Hematopoietic multipotent progenitor cell (in vitro differentiated cells): ENCODE measurements at places on chromosomes 12 and 14. TPM values are rescaled to one million over a fixed set of nuclear protein-coding genes. Genes with fewer than 3 reads are reported as not detected.

DNA sequence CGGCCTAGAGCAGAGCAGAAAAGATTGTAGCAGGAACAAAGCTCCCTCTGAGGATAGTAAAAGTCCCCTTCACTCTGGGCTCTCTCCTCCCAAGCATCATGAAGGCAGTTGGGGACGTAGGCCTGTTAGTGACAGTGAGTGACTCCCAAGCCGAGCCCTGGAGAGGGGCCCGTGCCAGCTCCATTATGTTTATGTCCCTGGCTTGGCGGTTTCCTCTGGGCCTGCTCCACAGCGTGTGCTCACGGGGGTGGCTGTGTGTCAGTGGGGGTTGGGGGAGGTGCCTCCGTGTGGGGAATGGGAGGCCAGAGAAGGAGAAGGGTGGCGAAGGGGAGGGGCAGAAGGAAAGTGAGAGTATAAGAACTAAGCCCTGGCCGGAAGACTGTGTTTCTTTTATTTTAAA lies 170.0 kb upstream of the VASH1 start:
- DNase-seq, result no peak

GRCh38 chr14:76085358-76085757 lies 66.4 kb upstream of the GPATCH2L start:
- DNase-seq, result no peak

DNA sequence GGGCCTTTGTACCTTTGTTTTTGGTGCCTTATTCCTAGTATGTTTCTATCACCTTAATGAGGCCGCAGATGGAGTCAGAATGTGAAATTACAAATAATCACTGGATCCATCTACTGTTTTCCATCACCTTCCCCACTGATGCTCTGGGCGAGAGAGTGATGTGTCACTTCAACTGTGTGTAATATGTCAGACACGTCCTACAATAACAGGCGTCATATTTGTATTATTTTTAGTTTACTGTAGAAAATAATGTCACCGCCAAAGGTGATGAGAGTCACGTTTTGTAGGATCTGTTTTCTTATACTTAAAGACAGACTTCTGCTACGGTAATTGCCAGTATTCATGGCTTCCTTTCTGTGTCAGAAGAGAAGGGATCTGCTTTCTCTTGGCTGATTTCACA lies 22.4 kb upstream of the P2RX4 start:
- DNase-seq, result no peak

- no peak for DNase-seq
Measured at GRCh38 chr14:58566979-58567378, 70.8 kb upstream of the DACT1 start.

DNA sequence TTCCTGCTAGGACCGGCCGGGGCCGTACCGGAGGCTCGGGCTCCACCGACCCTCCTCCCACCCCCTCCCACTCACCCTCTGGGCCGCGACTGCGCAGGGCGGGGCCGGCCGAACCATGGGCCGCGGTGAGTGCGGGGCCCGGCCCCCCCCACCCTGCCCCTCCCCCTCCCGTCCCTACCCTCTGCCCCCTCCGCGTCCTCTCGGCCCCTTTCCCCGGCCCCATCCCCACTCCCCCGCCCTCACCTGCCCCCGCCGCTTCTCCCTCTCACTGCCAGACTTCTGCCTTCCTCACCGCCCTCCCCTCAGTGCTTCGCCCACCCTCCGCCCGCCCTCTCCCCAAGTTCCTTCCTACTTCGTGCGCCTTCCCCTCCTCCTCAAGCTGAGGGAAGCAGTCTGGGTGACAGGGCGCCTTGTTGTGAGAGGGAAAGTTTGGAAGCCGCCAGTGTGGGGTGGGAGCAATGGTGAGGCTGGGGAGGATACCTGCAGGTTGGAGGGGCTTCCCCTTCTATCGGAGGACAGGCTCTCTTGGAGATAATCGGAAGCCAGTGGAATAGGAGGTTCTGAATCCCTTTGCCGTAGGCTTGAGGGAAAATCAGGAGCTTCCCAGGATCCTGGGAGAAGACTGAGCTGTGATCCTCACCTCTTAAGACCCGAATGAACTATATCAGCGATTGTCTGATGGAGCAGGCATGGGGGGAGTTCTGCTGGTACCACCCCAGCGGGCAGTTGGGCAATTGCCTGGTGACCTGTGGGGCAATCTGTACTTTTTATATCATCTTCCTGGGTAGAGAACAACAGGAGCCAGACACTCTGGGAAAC lies 472 bp downstream of the MBD6 start:
- DNase-seq, result peak; percentile 89

GRCh38 chr12:76478045-76478444 lies 81.5 kb downstream of the OSBPL8 start:
- no peak for DNase-seq

- no peak for DNase-seq
Measured at GRCh38 chr14:67729072-67729885, 27.6 kb downstream of the RDH12 start.

TPH2 gene
- not detected for total RNA-seq

GRCh38 chr14:86450085-86450484 lies 920.1 kb downstream of the FLRT2 start:
- DNase-seq, result no peak

DNA sequence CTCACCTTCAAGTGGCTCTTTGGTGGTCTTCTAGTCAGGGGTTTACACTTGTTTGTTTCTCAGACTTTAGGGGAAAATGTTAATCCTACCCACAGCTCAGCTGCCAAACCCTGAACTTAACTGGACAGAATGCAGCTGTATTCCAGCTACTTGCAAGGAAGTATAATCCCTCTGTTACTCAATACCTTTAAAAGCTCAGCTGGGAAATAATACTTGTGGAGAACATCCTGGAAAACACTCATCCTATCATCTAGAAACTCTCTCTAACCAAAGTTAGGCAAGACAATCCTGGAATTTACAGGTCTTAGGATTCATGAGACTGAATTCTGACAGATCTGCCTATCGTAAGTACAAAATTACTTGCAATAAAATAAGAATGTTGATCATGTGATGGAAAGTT lies 404.1 kb downstream of the ADAMTS20 start:
- no peak for DNase-seq

DNA sequence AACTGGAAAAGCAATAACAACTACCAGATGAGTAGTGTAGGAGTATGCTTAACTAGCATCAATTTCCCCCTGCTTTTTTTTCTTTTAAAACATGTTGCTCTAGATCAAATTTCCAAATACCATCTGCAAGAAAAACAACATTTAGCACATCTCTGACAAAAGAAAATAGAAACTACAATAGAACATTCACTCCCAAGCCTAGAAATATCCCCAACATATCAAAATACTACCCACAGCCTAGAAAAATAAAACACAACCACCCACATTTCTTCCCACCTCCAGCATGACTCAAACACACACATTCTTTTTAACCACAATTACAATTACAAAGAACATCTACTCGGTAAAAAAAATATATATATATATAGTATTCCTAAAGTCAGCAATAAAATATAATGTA lies 120.0 kb downstream of the PPFIA2 start:
- DNase-seq, result no peak

- peak; percentile 62 for DNase-seq
Measured at GRCh38 chr14:68245146-68246073, 425.8 kb downstream of the RAD51B start.

- no peak for DNase-seq
Measured at GRCh38 chr14:66939409-66939808, 249.8 kb upstream of the GARIN2 start.

AHNAK2 gene
- under 0.01 TPM for total RNA-seq

DNA sequence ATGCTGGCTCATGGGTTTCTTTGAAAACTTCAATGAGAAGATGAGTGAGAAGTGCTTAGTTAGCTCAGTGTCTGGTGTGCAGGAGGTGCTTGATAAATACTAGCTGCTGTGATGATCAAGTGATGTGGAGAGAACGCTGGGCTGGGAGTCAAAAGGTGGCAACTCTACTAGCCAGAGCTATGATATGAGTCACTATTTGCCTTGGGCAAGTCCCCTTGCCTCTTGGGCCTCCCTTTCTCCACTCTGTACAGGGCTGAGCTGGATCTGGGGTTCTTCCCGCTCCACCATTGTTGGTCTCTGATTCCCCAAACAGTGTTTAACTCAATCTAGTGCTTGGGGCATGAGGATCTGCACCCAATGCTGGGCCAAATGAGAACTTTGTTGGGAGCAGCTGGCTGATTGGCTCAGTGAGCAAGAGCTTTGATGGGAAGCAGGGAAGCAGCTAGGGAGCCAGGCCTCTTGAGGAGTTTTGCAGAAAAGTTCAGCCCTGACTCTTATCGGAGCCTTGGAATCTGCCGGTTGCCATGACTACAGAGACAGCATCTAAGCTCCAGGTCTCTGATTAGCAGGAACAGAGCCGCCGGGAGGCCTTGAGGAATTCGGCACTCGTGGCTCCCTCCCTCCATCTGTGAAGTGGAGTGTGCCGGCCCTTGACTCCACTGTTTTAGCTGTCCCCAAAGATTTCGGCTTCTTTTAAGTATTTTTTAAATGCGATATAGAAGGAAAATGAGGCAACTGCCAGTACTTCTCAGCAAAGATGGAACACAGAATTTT lies 82.1 kb upstream of the HSPB8 start:
- no peak for DNase-seq

DNA sequence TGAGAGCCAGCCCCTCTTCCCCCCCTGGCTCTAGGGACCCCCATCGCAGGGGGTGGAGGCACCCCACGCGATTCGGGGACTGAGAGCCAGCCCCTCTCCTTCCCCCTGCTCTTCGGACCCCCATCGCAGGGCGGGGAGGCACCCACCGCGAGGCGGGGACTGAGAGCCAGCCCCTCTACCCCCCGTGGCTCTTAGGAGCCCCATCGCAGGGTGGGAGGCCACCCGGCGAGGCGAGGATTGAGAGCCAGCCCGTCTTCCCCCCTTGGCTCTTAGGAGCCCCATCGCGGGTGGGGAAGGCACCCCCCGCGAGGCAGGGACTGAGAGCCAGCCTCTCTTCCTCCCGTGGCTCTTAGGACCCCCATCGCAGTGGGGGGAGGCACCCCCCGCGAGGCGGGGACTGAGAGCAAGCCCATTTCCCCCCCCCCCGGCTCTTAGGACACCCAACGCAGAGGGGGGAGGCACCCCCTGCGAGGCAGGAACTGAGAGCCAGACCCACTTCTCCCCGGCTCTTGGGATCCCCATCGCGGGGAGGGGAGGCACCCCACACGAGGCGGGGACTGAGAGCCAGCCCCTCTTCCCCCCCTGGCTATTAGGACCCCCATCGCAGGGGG lies 45.6 kb downstream of the DDX11 start:
- DNase-seq, result no peak

DNA sequence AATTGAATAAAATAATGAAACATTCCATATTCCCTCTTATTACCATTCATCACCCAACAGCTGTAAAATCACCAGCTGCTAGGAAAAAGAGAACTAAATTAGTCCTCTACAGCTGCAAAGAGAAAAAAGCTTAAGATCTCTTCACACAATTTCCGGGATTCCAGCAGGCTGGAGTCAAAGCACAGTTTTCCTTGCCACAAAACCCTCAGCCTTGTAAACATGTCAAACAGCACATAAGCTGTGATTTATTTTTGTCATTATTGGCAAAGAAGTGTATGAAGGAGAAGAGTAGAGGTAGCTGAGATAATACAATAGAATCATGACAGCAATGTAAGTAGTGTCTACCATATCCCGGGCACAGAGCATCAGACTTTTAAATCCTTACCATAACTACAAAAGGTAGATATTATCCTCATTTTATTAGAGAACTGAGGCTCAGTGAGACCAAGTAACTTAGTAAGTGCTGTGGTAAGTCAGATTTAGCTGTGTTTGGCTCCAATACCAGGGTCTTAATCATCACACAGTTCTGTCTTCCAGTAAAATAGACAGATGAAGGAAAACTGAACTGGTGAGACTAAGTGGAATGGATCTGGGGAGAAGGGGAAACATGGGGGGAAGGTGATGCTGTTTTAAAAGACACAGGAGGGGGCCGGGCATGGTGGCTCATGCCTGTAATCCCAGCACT lies 57.3 kb downstream of the NTN4 start:
- no peak for DNase-seq

ENDOU gene
- total RNA-seq, result 0.27 TPM

DNA sequence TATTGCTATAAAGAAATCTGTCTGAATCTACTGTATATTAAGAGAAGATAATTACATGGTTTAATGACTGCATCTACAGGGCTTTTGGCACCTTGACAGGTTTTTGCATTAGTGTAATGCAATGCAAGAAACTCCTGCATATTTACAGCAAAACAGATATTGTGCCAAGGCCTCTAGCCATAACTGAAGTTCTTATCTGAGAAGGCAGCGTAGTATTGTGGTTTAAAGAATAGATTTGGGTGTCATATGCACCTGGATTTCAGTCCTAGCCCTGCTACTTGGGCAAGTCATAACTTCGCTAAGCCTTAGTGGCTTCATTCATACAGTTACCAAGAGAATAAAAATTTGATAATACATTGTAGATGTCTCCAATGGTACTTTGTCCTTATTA lies 350.1 kb downstream of the CCDC91 start:
- no peak for DNase-seq

- no peak for DNase-seq
Measured at GRCh38 chr14:104321802-104322130, 183.4 kb downstream of the KIF26A start.

TMEM229B gene
- 46.3 TPM for total RNA-seq

DNA sequence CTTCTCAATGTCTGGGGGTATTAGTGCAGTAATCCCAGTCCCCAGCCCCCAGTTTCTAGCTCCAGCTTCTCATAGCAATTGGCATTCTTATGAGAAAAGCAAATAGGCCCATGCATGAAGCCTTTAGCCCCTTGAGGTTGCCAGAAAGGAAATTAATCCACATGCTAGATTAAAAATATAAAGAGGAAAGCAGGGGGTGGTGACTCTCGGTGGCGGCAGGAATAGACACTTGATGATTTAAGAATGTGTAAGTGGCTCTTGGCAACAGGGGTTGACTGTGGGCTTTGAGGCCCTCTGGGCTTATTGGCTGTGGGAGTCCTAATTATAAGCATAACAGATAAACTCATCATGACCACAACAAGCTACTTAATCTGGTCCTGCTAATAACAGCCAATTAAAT lies 1367.3 kb upstream of the FLRT2 start:
- DNase-seq, result no peak

- DNase-seq, result peak; percentile 80
Measured at GRCh38 chr14:104932676-104933631, 8.3 kb downstream of the PLD4 start.

DNA sequence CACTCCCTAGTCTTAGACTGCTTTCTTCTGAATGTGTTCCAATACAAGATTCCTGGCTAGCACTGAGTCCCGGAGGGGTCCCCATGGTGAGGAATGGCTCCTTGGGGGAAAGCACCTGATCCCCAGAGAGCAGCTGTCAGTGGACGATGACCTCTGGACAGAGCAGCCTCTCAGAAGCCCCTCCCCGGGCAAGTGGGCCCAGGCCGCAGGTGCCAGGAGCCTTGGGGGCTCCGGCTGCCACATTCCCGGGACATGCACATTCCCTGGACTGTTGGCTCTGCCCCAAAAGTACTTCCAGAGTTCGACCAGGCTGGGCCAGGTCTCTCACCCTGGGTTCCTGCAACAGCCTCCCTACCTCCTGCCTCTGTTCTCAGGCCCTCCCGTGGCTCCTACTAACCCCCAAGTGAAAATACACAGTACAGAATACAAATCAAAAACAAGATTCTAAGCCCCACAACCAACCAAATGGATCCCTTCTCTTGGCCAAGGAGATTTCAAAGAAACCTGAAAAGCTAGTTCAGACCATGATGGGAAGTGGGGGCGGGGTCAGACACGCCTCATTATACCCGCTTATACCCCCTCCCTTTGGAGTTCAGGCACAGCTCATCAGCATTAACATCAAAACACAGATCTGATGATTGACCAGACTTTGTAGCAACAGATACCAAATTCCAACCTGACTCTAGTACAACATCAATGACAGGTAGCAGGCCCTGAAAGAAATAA lies 23.3 kb upstream of the BTBD6 start:
- no peak for DNase-seq

GRCh38 chr12:16520328-16520727 lies 85.6 kb downstream of the LMO3 start:
- no peak for DNase-seq
